NCI-H1930 (cell line): ENCODE measurements at places on chromosomes 12 and 14.

GRCh38 chr12:87866578-87867292, 162.5 kb downstream of the C12orf50 start:
- DNase-seq, result no peak

GRCh38 chr14:21384494-21384851, 654 bp upstream of the SUPT16H start:
- no peak for DNase-seq

- no peak for DNase-seq
Measured at GRCh38 chr14:55336162-55336561, 64.9 kb downstream of the FBXO34 start.

DNA sequence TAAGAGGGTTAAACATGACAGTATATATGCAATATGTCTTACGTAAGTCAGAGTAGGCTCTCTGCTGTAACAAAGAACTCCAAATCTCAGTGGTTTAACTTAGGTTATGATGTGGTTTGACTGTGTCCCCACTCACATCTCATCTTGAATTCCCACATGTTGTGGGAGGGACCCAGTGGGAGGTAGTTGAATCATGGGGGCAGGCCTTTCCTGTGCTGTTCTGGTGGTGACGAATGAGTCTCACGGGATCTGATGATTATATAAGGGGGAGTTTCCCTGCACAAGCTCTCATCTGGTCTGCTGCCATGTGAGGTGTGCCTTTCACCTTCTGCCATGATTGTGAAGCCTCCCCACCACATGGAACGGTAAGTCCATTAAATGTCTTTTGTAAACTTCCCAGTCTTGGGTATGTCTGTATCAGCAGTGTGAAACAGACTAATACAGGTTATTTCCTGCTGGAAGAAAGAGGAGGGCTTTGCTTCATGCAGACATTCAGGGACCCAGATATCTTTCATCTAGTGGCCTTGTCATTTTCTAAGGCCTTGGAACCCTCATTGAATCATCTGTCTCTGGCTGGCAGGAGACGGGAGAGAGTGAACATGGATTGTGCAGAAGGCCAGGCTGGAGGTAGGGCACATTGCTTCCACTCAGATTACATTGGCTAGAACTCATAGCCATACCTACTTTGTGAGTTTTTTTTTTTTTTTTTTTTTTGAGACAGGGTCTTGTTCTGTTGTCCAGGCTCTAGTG, 96.1 kb downstream of the CRADD start:
- DNase-seq, result no peak

DNA sequence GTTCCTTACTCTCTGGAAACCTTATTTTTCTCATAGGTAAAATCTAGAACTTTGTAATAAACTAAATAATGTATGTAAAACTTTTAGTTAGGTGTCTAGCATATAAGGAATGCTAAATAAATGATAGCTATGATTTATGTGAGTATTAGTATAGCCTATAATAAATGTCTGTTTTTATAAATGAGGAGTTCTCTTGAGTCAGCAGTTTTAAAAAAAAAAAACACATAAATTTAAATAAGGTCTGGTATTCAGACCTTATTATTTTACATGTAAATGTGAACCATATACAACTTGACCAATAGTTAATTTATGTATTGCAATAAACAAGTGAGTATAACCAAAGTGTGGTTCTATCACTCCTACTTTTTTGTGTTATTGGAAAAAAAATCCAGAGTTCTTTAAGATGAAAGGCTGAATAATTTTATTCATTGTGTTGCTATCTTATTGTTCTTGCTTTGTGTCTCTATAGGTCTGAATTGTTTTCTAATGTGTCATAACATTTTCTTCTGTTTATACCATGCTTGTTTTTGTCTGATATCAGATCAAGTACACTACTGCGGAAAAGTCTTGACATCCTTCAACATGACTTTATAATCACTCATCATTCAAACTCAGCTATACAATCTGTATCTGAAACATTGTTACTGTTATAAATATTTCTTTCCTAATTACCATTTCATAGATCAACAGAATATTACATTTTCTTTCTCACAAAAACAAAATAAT, 115.7 kb downstream of the RASSF9 start:
- DNase-seq, result no peak

- no peak for DNase-seq
Measured at GRCh38 chr12:130860311-130860710, 11.6 kb upstream of the RAN start.

DNA sequence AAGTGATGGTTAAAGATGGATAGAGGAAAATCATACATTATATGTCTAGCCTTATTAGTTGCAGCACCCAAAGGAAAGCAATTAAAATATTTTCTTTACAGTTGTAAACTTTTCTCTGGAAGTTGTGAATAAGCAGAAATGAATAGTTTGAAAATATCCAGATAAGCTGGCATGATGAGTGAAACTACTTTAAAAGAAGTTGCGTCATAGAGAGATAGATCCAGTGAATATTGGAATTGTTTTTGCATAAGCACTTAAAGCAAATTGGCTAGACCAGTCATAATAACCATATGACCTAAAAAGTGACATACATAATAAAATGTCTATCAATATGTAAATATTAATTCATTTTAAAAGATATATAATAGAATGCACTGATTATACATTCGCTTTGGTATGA, 132.1 kb downstream of the SOX5 start:
- no peak for DNase-seq

DNA sequence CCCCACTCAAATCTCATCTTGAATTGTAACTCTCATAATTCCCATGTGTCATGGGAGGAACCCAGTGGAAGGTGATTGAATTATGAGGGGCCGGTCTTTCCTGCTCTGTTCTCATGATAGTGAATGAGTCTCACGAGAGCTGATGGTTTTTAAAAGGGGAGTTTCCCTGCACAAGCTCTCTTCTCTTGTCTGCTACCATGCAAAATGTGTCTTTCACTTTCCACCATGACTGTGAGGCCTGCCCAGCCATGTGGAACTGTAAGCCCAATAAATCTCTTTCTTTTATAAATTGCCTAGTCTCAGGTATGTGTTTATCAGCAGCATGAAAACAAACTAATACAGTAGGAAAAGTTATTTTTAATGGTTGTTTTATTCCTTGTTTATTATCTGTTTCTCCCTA, 146.0 kb downstream of the FSCB start:
- DNase-seq, result no peak

- no peak for DNase-seq
Measured at GRCh38 chr14:65373016-65373670, 39.4 kb upstream of the FUT8 start.

- DNase-seq, result no peak
Measured at GRCh38 chr14:60508707-60509437, at the start of gene SIX6. Gene SIX6, plus strand, starts transcription at chr14:60509146. Its CDS starts 253 bp downstream, at chr14:60509399.

- DNase-seq, result no peak
Measured at GRCh38 chr14:41570415-41571155, 36.1 kb upstream of the LRFN5 start.

- no peak for DNase-seq
Measured at GRCh38 chr12:84841591-84841990, 71.0 kb downstream of the SLC6A15 start.

DNA sequence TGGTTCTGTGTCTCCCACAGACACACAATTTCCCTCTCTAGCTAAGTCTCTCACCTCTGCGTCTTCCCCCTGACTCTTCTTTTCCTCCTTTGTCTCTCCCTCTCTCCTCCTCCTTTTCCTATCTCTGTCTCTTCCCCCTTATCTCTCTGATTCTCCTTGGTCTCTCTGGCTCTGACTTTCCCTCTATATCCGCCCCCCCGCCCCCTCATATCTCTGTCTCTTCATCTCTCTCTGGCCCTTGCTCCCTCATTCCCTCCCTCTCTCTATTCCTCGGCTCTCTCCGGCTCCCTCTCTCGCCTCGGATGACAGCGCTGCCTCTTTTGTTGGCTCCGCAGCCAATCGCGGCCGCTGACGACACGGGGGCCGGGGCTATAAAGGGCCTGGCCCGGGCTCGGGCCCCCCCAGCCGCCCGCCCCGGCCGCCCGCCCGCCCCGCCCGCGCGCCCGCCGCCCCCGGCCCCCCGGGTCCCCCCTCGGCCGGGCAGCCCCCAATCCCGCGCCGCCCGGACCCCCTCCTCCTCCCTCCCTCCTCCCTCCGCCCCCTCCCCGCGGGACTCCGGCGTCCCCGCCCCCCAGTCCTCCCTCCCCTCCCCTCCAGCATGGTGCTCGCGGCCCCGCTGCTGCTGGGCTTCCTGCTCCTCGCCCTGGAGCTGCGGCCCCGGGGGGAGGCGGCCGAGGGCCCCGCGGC, at the start of gene GDF11:
Gene GDF11 (plus strand): TSS at position 404 of the 687 bp plus-strand sequence. CDS start 195 bp downstream, at position 599.
- peak; percentile 83 for DNase-seq

DNA sequence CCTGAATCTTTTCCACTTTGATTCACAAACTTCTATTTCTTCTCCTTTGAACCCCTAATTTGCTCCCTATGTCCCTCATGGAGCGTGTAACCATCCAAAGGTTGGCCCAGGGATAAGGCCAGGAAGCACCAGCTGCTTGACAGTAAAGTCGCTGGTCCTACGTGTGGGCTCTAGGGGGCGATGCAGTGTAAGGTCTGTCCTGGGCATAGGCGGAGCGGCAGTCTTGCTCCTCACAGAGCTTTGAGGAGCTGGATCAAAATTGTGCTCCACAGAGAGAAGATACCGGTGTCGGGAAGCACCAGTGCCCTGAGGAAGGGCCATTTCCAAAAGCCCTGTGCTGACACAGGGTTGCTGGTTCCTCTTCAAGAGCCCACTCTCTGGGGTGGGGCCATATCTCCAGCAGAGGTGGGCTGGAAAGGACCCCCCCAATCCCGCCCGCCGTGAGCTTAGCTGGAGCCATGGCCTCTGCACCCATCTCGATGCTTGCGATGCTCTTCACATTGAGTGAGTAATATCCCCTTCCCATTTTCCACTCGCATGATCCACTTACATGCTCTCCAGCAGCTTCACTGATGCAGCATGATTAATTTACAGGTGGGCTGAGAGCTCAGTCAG, 49.9 kb upstream of the OR4E1 start:
- peak; percentile 32 for DNase-seq
